ENCODE measurements at places on chromosomes 2 and 18. TPM values are rescaled to one million over a fixed set of nuclear protein-coding genes. Genes with fewer than 3 reads are reported as not detected.
A peak's percentile ranks its signal among the peaks of the same experiment; 100 is the strongest.

- H3K4me3 ChIP-seq: no peak overlapping the region
- peaks cover 13% of the 10 kb centered on the region for H3K36me3 ChIP-seq
- H3K27ac ChIP-seq: peak overlapping the region; percentile 61
- peaks cover 11% of the 10 kb centered on the region for H3K4me1 ChIP-seq
- DNase-seq: no peak
Measured at GRCh38 chr18:79420033-79420745, 24.5 kb downstream of the NFATC1 start.

SULT1C4 gene
- total RNA-seq: not detected

OTX1 gene
- not detected for total RNA-seq

DNA sequence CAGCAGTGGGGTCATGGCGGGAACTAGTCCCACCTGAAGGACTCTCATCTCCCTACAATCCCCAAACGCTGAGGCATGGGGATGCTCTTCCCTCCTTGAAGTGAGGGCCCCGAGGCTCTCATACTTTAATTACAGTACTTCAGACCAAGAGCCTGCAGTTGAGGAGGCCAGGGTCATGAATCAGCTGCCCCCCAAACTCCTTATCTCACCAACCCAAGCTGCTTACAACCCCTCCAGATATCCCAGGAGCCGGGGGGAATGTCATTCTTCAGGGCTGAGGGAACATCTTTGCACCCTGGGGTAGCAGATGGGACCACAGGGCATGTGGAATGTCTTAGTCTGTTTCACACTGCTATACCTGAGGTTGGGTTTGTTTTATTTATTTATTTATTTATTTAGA is 2.8 kb upstream of the CAPN10 start:
- H3K27me3 ChIP-seq: no peaks in the 10 kb centered on the region
- peaks cover 21% of the 10 kb centered on the region for H3K36me3 ChIP-seq
- DNase-seq: no peak
- no peak overlapping the region for H3K27ac ChIP-seq
- peaks cover 48% of the 10 kb centered on the region for H3K4me1 ChIP-seq

SCTR gene
- total RNA-seq: not detected

OSBPL6 gene
- total RNA-seq: 0.08 TPM

SH3RF3 gene
- 0.36 TPM for total RNA-seq

- H3K4me3 ChIP-seq: no peak overlapping the region
- peaks cover 22% of the 10 kb centered on the region for H3K4me1 ChIP-seq
- H3K27ac ChIP-seq: no peak overlapping the region
- DNase-seq: no peak
- peaks cover 14% of the 10 kb centered on the region for H3K36me3 ChIP-seq
Measured at GRCh38 chr2:160478660-160479059, 14.9 kb downstream of the RBMS1 start.

DNA sequence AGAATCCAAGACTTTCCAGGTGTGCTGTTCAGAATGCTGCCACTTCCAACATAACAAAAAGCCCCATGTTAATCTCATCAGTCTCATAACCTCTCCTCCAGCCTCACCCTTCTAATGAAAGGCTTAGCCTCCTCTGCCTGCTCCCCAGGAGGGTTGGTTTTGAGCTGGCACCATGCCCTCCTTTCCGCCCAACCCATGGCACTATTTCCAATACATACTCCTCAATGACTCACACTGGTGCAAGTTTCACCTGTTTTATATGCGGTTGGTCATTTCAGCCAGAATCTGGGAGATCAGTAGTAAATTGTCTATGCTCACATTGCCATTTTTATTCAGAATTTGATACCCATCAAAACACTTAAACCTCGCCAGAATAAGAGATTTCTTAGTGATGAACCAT is 157.6 kb upstream of the NRP2 start:
- no peak for DNase-seq
- H3K4me3 ChIP-seq: no peak overlapping the region
- no peaks in the 10 kb centered on the region for H3K36me3 ChIP-seq
- H3K27me3 ChIP-seq: peaks cover 7% of the 10 kb centered on the region

GRCh38 chr2:158723921-158724802 is 71.0 kb upstream of the DAPL1 start:
- H3K36me3 ChIP-seq: no peaks in the 10 kb centered on the region
- H3K4me3 ChIP-seq: no peak overlapping the region
- H3K4me1 ChIP-seq: peaks cover 1% of the 10 kb centered on the region
- no peaks in the 10 kb centered on the region for H3K27me3 ChIP-seq
- no peak for DNase-seq
- H3K27ac ChIP-seq: no peak overlapping the region

DNA sequence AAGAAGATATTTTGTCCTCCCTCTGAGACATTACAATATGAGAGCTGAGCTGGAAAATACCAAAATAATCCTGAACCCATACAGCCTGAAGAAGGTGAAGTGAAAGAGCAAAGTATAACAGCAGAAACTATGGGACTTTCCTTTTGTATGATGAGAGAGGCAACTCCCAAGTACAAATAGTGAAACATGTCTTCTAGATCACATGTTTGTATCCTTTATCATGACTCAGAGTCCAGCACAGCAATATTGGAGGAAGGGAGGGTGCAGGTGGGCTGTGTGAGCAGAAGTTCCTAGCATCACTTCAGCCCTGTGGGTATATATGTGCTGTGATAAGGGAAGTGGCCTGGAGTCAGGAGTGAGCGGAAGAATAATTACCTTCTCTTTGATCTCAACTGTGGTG is 265.6 kb upstream of the NRXN1 start:
- no peaks in the 10 kb centered on the region for H3K36me3 ChIP-seq
- no peak overlapping the region for H3K27ac ChIP-seq
- H3K4me3 ChIP-seq: no peak overlapping the region
- no peak for DNase-seq

DNA sequence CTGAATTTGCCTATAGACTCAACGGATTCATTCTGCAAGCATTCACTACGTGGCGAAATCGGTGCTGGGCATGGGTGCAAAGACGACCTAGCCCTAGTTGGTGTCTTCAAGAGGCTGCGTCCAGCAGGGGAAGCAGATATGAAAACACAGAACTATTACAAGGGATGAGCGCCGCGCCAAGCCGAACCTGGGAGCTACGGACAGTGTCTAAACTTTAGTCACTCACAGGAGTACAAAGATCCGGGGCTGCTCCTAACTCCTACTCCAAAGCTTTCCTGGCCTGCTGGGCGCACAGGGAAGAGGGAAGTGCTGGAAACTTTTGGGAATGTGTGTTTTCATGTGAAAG is 732 bp upstream of the ANXA4 start:
- H3K27ac ChIP-seq: peak overlapping the region; percentile 92
- H3K27me3 ChIP-seq: peaks cover 15% of the 10 kb centered on the region

GRCh38 chr2:234333168-234334130 is 163.4 kb downstream of the ARL4C start:
- no peak for DNase-seq
- H3K27me3 ChIP-seq: no peaks in the 10 kb centered on the region
- H3K27ac ChIP-seq: no peak overlapping the region
- H3K36me3 ChIP-seq: peaks cover 6% of the 10 kb centered on the region
- H3K4me1 ChIP-seq: peaks cover 15% of the 10 kb centered on the region

- H3K27me3 ChIP-seq: peaks cover 47% of the 10 kb centered on the region
- DNase-seq: no peak
- H3K4me1 ChIP-seq: peaks cover 8% of the 10 kb centered on the region
- H3K4me3 ChIP-seq: no peak overlapping the region
- no peak overlapping the region for H3K27ac ChIP-seq
- H3K36me3 ChIP-seq: no peaks in the 10 kb centered on the region
Measured at GRCh38 chr18:23693846-23694245, 4.6 kb downstream of the LAMA3 start.

EVX2 gene
- total RNA-seq: not detected

DNA sequence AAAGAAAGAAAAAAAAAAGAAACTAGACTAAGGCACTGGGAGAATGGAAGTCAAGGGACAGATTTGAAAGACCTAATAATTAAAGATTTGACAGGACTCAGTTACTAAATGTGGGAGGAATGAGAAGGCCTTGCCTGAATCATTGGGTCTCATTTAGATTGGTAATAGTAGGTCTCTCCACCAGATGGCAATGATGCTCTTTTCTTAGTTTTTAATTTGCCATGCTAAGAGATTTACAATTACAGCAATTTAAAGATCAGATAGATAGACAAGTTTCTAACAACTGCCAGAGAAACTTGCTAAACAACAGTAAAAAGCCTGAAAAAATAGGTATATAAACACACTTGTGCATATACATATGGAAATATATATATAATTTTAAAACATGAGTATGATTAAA is 153.0 kb downstream of the TMEM247 start:
- peaks cover 12% of the 10 kb centered on the region for H3K4me1 ChIP-seq
- peaks cover 2% of the 10 kb centered on the region for H3K36me3 ChIP-seq
- H3K27me3 ChIP-seq: no peaks in the 10 kb centered on the region
- H3K4me3 ChIP-seq: no peak overlapping the region

PROM2 gene
- 0.82 TPM for total RNA-seq

MOGAT1 gene
- total RNA-seq: not detected

DNA sequence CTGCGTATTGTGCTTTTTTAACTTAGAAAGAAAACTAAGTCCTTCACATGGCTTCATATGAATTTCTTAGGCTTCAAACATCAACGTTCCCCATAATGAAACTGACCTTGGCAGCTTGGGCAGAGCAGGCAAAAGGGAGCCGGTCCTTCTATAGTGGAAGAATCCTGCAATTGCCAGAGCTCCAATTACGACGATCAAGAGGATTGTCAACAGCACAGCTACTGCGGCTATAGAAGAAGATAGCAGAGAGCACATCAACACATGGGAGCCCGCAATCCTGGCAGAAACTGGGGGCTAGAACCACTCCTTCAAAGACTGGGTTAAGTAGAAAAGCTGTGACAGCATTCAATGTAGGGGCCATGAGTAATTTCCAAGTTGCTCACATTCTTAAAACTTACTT is 69.8 kb downstream of the DHRS9 start:
- no peaks in the 10 kb centered on the region for H3K36me3 ChIP-seq
- H3K27ac ChIP-seq: no peak overlapping the region
- DNase-seq: no peak

IL36G gene
- not detected for total RNA-seq

DNA sequence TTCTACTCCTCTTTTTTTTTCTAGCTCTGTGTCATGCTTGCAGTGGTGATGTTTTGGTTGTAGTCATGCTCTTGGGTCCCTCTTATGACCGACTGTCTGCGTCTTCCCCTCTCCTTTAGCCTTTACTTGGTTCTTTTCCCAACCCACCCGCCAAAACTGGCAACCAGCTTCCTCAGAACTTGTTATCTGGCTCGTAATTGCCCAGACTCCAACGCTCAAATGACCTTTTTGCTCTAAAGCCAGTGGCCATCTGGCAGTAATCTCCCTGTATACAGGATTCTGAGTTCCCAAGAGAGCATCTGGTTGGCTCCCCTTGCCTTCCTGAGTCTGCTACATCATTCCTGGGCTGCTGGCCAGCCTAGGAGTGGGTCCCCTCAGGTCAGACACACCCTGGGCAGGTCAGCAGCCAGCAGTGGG is 147.2 kb downstream of the MGAT5 start:
- H3K4me3 ChIP-seq: no peak overlapping the region
- DNase-seq: no peak
- peaks cover 15% of the 10 kb centered on the region for H3K36me3 ChIP-seq
- H3K27ac ChIP-seq: no peak overlapping the region
- peaks cover 2% of the 10 kb centered on the region for H3K4me1 ChIP-seq

DNA sequence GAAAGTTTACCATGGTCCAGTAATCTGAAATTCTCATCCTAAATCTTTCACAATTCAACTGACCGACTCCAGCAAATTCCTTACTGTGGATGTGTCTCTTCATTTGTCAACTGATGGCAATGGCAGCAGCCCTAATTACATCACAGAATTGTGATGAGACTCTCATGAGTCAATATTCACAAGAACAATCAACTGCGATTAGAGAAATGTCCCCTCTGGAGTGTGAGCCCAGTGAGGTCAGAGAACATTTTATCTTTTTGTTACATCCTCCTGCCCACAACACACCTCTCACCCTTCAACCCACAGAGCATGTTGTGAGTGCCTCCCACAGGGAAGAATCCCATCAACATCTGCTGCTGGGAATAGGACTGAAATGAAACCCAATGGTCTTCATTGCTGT is 73.6 kb downstream of the CD226 start:
- peak overlapping the region; percentile 39 for H3K27ac ChIP-seq
- no peaks in the 10 kb centered on the region for H3K27me3 ChIP-seq
- peaks cover 44% of the 10 kb centered on the region for H3K36me3 ChIP-seq
- H3K4me1 ChIP-seq: peaks cover 8% of the 10 kb centered on the region
- no peak overlapping the region for H3K4me3 ChIP-seq

- no peak overlapping the region for H3K4me3 ChIP-seq
- H3K27ac ChIP-seq: no peak overlapping the region
- no peaks in the 10 kb centered on the region for H3K36me3 ChIP-seq
- H3K27me3 ChIP-seq: peaks cover 13% of the 10 kb centered on the region
- no peak for DNase-seq
- peaks cover 5% of the 10 kb centered on the region for H3K4me1 ChIP-seq
Measured at GRCh38 chr2:156907806-156908205, 349.7 kb upstream of the GALNT5 start.

DNA sequence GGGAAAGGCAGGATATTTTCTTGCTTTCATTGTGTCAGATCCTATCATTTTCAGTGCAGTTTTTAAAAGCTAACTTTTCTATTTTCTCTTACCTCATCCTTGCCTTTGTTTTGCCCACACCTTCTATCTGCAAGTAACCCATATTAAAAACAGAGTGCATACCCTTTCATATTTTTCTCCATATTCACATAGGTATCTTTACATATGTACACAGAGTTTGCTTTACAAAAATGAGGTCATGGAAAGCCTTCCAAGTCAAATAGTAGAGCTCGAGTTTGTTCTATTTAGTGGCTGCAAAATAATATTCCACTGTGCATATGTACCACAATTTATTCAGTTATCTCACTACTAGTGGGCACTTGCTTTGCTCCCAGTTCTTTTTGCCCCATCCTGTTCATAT is 3.9 kb upstream of the DHRS9 start:
- no peak for DNase-seq
- no peak overlapping the region for H3K4me3 ChIP-seq
- no peak overlapping the region for H3K27ac ChIP-seq
- no peaks in the 10 kb centered on the region for H3K4me1 ChIP-seq

DNA sequence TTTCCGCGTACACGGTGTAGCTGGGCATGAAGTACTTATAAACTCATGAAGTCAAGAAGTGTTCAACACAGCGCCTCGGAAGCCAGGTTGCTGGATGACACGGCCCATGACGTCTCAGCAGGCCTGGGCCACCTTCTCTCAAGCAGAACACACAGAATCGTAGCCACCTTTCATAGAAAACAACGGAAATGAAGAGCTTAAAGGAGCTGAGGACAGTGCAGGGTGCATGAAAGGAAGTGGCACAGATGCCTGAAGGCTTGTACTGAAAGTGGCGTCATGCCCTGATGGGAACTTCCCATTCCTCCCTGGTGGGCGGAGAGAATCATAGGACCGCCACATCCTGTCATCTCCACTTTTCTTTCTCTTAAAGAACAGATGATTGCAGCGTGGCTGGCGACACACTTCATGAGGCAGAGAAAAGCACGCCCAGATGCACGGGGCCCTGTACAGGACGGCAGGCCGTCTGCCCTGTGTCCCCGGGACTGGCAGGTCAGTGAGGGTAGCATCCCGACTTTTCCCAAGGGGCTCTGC is 31.1 kb downstream of the HDAC4 start:
- peaks cover 12% of the 10 kb centered on the region for H3K4me1 ChIP-seq
- H3K36me3 ChIP-seq: peaks cover 5% of the 10 kb centered on the region
- no peak overlapping the region for H3K27ac ChIP-seq
- H3K27me3 ChIP-seq: no peaks in the 10 kb centered on the region

- H3K27ac ChIP-seq: no peak overlapping the region
- no peaks in the 10 kb centered on the region for H3K4me1 ChIP-seq
- H3K36me3 ChIP-seq: no peaks in the 10 kb centered on the region
- no peak overlapping the region for H3K4me3 ChIP-seq
- H3K27me3 ChIP-seq: no peaks in the 10 kb centered on the region
Measured at GRCh38 chr18:73479477-73479876, 611.7 kb upstream of the NETO1 start.

FKBP1B gene
- 4.3 TPM for total RNA-seq

PLCD4 gene
- total RNA-seq: 0.64 TPM
